ENCODE measurements at places on chromosomes 3 and 15.

- DNase-seq, result no peak
Measured at GRCh38 chr15:40054855-40055575, 16.0 kb upstream of the SRP14 start.

- DNase-seq, result no peak
Measured at GRCh38 chr3:127678611-127679533, 6.1 kb downstream of the ABTB1 start.

DNA sequence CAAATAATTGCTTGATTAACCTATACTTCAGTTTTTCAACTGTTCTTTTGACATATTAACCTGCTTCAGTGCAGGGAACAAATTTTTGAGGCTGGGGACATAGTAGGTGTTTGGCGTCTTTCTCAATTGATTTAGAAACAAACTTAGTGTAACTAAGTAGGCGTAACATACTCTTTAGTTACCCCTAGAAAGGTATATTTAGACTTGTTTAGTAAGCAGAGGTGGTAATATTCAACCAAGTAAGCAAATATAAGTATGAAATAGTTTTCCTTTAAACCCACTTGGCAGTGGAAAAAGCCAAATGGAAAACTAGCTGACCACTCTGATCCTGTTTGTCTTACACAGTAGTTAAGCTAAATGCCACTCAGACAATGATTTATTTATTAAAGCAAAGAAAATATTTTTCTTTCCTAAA lies 113.2 kb downstream of the MBNL1 start:
- no peak for DNase-seq

DNA sequence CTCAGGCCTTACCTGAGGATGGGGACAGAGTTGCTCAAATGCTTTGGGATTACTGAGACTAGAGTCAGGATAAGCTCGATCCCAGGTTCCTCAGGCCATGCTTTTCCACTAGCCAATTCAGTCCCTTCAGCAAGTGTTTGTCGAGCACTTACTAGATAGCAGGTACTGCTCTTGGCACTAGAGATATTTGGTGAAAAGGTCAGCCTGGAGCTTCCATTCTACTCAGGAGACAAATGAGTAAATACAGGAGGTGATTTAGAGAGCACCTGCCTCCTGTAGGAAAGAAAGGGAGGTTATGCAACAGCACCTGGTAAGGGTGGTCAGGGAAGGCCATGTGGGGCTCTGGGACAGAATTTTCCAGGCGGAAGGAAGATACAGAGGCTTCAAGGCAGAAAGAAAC lies 99.9 kb downstream of the CACNA1D start:
- DNase-seq, result no peak

- no peak for DNase-seq
Measured at GRCh38 chr3:54863366-54863765, 64.5 kb downstream of the LRTM1 start.

- DNase-seq, result no peak
Measured at GRCh38 chr3:123076496-123077418, 9.9 kb downstream of the PDIA5 start.

- no peak for DNase-seq
Measured at GRCh38 chr15:94411285-94411684, 179.9 kb downstream of the MCTP2 start.

- no peak for DNase-seq
Measured at GRCh38 chr3:165636684-165637015, 200.6 kb downstream of the BCHE start.

DNA sequence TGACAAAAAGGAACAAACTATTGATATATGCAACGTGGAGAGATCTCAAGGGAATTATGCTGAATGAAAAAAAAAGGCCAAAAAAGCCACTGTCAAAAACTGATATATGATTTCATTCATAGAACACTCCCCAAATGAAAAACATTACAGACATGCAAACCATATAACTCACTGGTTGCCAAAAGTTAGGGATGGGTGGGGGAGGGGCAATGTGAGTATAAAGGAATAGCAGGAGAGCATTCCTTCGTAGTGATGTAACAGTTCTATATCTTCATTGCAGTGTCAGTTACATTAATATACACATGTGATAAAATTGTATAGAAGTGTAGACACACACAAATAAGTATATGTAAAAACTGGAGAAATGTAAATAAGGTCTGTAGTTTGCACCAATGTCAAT lies 12.2 kb downstream of the GBE1 start:
- DNase-seq, result no peak

DNA sequence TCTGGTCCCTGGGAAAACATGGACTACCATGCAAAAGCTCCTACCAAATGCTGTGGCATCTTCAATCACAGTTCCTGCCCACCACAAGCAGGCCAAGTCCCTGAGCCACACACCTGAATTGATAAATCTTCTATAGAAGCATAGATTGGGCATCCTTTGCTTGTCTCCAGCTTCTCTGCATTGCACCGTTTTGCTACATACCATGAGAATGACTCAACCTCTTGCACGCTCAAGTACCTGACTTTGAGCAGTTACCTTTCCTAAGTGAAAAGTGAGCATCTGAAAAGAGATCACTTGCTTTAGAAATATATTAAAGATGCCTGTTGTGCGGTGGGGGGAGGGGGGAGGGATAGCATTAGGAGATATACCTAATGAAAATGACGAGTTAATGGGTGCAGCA lies 31.3 kb downstream of the GATM start:
- no peak for DNase-seq

GRCh38 chr3:46282696-46283095 lies 40.4 kb downstream of the CCR3 start:
- DNase-seq, result no peak

DNA sequence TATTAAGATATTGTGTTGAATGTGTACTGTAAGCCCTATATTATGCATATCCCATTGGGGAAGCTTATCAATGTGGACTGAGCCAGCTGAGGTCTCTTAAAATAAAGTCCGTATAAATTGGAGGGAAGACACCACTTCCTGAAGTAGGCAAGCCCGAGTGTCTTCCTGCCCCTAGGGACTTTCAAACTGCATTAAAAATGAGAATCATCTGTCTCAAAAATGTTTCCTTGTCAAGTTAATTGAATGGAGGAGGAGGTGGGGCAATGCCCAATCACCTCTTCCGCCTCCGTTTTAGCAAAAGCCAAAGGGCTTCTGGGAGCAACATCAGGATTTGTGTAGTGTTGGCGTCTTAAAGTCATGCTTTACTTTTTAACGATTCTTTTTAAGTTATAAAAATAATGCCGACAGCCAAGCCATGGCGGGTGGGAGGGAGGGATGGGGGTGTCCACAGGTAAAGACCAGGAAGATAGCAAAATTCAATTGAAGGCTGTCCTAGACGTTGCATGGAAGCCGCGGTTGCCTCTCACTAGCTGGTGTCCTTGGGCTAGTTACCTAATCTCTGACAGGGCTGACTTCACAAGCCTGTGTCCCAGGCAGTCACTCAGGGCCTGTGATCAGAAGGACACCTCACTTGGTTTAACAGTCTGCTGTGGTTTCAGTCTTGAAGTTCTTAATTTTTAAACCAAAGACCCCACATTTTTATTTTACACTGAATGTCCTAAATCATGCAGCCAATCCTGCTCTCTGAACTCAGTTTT lies 524.9 kb upstream of the PROK2 start:
- DNase-seq, result no peak

- no peak for DNase-seq
Measured at GRCh38 chr3:173617490-173617889, 219.9 kb downstream of the NLGN1 start.

DNA sequence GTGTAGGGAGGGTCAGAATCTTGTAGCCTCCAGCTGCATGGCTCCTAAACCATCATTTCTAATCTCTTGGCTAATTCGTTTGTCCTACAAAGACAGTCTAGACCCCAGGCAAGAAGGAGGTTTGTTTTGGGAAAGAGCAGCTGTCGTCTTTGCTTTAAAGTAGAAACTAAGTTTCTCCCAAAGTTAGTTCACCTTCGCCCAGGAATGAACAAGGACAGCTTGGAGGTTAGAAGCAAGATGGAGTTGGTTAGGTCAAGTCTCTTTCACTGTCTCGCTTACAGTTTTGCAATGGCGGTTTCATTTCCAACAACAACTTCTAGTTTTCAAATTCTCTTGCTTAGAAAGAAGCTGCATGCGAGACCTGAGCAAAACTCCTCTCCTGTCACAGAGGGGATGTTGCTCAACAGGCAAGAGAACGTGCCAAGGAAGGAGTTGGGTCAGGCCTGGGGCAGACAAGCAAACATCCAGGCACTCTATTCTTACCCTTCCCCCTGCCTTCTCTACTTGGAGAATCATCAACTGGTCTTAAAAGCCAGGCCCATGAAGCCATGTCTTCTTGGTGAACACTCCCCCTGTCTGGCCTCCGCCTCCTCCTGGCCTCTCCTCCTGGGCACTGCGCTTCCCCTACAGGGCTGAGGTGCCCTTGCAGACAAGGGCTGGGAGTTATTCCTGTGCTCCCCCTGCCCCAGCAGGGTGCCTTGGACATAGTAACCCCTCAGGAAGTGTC lies 57.6 kb downstream of the TMEM44 start:
- no peak for DNase-seq

DNA sequence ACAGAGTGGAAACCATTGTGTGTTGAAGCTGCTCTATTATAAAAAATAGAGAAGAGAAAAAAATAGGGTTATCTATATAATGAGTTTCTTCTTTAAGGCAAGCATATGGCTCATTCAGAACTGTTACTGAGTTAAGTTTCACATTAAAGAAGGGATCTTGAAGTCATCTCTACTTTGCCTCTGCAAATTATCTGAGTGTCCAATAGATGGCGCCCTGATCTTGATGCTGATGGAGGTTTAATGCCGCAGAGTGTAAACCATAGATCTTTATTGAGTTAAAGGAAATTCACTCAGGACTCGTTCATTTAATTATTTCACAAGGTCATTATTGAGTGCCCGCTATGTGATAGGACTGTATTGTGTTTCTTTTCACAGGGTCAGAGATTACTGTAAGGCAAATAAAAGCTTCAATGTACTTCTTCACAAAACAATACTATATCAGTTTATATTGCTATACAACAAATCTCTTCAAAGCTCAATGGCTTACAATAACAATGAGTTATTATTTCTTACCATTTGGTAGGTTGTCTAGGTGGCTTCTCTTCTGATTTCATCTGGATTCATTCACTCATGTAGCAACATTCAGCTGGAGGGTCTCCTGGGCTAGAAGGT lies 171.4 kb downstream of the NSUN3 start:
- DNase-seq, result no peak

GRCh38 chr3:71966185-71966584 lies 181.2 kb upstream of the PROK2 start:
- no peak for DNase-seq

GRCh38 chr3:46545818-46546630 lies 20.1 kb downstream of the LRRC2 start:
- no peak for DNase-seq

DNA sequence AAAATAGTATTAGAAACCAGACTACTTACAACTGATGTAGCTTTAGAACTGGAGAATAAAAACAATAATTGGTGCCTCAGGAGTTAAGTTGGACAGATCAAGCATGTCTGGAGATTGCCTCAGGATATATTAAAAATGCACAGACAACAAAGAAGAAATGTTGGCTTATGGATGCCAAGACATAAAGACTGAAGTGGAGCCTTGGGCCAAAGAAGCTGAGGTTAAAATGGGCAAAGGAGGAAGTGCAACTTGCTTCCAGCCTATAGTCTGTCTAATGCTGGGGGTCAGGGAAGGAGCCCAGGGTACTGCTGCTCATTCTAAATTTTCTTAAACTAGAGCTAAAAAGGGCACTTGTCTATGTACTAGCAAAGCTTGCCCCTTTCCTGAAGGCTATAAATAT lies 77.5 kb downstream of the ESYT3 start:
- no peak for DNase-seq

DNA sequence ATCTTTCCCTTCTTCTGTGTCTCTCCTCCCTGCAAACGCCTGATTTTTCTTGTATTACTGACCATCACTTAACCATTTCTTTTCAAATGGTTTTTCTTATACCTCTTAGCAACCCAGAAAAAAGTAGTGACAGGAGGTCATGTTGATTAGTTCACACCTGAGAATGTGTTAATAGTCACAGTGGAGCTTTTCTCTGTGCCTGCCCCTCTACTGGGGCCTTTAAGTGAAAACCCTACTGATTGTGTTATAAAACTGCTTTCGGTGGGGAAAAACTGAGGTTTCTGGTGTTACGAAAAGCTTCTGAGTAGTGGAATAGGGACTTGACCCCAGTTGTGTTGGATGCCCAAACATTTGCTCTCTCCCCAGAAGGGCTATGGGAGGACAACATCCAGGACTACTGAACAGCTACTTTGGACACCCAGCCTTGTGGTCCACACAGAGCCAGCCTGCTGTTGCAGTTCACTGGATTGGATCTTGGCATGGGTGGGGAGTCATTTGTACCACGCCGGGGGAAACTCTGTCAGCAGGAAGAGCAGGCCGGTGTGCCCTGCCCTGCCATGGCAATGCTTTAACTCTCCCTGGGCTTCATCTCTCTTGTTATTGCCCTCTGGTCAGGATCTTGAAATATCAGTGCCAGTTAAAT lies 10.3 kb downstream of the GPR87 start:
- DNase-seq, result no peak

- no peak for DNase-seq
Measured at GRCh38 chr3:185549651-185550111, 2.7 kb downstream of the LIPH start.

GRCh38 chr15:55358471-55358870 lies 39.4 kb downstream of the PIGB start:
- no peak for DNase-seq

GRCh38 chr3:172918568-172919296 lies 168.2 kb downstream of the ECT2 start:
- no peak for DNase-seq
